Left colon (tissue), 2 donors: ENCODE measurements at places on chromosomes 12 and 14. TPM values are rescaled to one million over a fixed set of nuclear protein-coding genes. Genes with fewer than 3 reads are reported as not detected.

SDSL gene
- total RNA-seq: 14.7 TPM

GRCh38 chr12:116654226-116654743 is 83.6 kb downstream of the SPRING1 start:
- no peak for DNase-seq

GRCh38 chr14:35406506-35407305 is 2.2 kb upstream of the NFKBIA start:
- DNase-seq: no peak

ALDH2 gene
- total RNA-seq: 399 TPM

GRCh38 chr14:54579621-54580020 is 12.7 kb downstream of the SAMD4A start:
- DNase-seq: no peak

GRCh38 chr12:131917139-131917710 is 11.9 kb upstream of the PUS1 start:
- DNase-seq: no peak

LRRC10 gene
- not detected for total RNA-seq

GRCh38 chr12:22588817-22589216 is 36.2 kb upstream of the ETNK1 start:
- DNase-seq: peak; percentile 26
